T1000 (cell line): ENCODE measurements at places on chromosomes 3 and 15.
A peak's percentile ranks its signal among the peaks of the same experiment; 100 is the strongest.

- DNase-seq, result no peak
Observed at GRCh38 chr3:122969585-122970469, 57.7 kb downstream of the SEMA5B start.

DNA sequence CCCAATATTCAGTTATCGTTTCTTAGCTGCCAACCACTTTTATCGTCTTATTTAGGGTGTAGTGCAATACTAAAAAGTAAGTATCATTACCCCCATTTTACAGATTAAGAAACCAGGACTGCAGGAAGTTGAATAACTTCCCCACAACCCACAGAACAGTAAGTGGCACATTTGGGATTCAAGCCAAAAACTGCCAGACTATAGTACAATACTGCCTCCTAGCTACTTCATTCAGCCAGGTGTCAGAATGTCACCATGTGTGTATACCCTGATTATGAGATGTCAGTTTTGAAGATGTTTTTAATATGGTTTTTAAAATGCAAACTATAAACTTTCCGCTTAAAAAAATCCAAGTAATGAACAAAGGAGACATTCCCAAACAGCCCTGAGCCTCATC, 74.2 kb upstream of the PROK2 start:
- DNase-seq, result no peak

GRCh38 chr15:66654361-66654738, 47.7 kb upstream of the SMAD6 start:
- no peak for DNase-seq

DNA sequence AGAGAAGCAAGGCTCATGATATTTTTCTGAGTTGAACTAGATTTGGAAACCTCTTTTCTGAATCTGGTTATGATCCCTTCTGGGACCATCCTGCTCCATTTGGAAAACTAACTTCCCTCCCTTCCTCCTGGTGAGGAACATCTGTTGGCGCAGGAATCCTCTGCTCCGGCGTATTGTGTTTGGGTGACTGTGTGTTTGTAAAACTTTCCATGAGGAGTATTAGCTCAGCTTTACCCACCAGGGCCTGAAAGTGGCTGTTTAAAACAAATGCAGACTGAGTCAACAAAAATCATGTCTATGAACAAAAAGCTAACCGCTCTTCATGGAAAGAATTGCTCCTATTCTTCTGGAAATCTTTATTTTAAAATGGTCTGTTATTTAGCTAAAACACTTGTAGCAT, 17.7 kb downstream of the STARD9 start:
- no peak for DNase-seq

GRCh38 chr3:46406443-46406787, 451 bp downstream of the CCR5AS start:
- DNase-seq, result no peak

DNA sequence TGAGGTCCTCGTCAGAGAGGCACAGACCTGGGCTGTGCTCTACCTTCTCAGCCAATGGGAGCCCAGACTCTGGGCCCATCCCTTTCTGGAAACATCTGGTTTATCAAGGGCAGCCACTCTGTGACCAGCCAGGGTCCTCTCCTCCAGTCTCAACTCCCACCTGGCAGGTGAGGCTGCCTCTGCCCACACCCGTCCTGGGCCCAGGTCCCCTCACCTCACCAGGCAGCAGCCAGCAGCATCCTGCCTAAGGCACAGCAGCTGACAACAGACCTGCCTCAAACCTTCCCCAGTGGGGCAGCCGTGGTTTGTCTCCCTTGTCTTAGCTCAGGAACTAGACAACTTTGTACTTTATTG, 8.7 kb upstream of the VIPR1 start:
- DNase-seq, result no peak

GRCh38 chr3:76362643-76363042, 577.3 kb upstream of the ZNF717 start:
- no peak for DNase-seq

- no peak for DNase-seq
Observed at GRCh38 chr15:99992611-99993231, 259.5 kb upstream of the LYSMD4 start.

GRCh38 chr3:15755181-15755580, 42.6 kb downstream of the ANKRD28 start:
- DNase-seq, result no peak

GRCh38 chr3:128068156-128068620, 16.0 kb downstream of the SEC61A1 start:
- peak; percentile 22 for DNase-seq
